ENCODE measurements at places on chromosomes 6 and 20. TPM values are rescaled to one million over a fixed set of nuclear protein-coding genes. Genes with fewer than 3 reads are reported as not detected.

- H3K36me3 ChIP-seq, result peaks cover 9% of the 10 kb centered on the region
- H3K4me3 ChIP-seq, result no peak overlapping the region
- H3K4me1 ChIP-seq, result no peaks in the 10 kb centered on the region
- DNase-seq, result no peak
Observed at GRCh38 chr6:83231146-83231545, 38.0 kb downstream of the RWDD2A start.

DNA sequence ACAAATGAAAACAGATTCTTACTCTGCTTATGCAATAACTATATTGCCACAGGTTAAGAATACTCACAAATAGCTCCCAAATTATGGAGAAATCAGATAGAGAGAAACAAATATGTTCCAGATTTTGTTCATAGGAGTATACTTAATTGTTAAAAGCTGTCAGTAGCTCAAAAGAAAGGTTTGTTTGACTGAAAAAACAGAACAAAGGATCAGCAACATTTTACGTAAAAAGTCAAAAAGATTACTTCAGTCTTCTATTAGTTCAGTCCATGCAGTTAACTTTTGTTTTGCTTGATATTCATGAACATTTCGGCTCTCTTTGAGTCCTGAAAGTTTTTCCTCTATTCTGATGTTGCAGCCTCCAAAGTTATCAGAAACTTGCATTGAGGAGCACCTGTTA, 13.4 kb upstream of the NANP start:
- no peak overlapping the region for H3K4me3 ChIP-seq
- no peak for DNase-seq
- H3K27me3 ChIP-seq, result no peaks in the 10 kb centered on the region
- H3K36me3 ChIP-seq, result no peaks in the 10 kb centered on the region
- H3K27ac ChIP-seq, result no peak overlapping the region

ARMH2 gene
- not detected for total RNA-seq

SLC22A7 gene
- total RNA-seq, result not detected

- no peak overlapping the region for H3K4me3 ChIP-seq
- no peaks in the 10 kb centered on the region for H3K4me1 ChIP-seq
- H3K27ac ChIP-seq, result no peak overlapping the region
Observed at GRCh38 chr6:159821122-159821521, 21.0 kb downstream of the PNLDC1 start.

GRCh38 chr6:159035891-159036290, 8.9 kb downstream of the TAGAP start:
- H3K36me3 ChIP-seq, result peaks cover 7% of the 10 kb centered on the region
- no peak for DNase-seq
- H3K27ac ChIP-seq, result no peak overlapping the region
- no peaks in the 10 kb centered on the region for H3K27me3 ChIP-seq
- peaks cover 14% of the 10 kb centered on the region for H3K4me1 ChIP-seq

GRCh38 chr20:35010405-35011192, 54.9 kb downstream of the MYH7B start:
- H3K27me3 ChIP-seq, result no peaks in the 10 kb centered on the region
- H3K4me3 ChIP-seq, result no peak overlapping the region
- H3K27ac ChIP-seq, result no peak overlapping the region
- no peak for DNase-seq
